ENCODE measurements at places on chromosomes 4 and X.

DNA sequence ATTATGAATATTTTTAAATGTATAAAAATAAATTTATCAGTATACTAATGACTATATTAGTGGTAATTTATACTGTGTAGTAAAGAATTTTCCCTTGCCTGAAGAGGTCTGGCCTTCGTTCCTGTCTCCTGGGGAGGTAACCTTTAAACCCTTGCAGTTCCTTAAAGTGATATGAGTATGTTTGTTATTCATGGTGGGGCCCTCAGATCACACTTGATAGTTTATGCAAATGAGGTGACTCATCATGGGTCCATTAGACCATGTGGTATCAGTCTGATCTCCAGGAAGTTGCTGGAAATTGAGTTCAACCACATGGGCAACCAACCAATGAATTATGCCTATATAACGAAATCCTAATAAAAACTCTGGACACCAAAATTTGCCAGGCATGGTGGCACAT is 904.1 kb downstream of the RPA4 start:
- no peak for DNase-seq

DNA sequence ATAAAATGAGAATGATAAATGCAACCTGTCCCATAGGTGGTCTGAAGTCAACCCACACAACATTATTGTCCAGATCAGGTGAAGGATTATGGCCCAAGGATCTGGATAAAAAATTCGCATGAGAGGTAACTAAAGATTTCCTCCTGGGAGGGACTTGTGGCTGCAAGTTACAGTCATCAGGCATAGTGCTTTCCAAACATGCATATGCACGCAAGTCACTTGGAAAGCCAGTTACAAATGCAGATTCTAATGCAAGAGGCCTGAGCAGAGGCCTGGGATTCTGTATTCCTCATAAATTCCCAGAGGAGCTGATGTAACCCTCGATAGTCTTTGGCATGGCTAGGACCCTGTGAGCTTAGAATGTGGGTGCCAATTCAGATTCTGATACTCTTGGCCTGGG is 21.1 kb downstream of the HS3ST1 start:
- DNase-seq = no peak

- DNase-seq = no peak
Observed at GRCh38 chrX:113212052-113212451, 371.4 kb upstream of the AMOT start.

DNA sequence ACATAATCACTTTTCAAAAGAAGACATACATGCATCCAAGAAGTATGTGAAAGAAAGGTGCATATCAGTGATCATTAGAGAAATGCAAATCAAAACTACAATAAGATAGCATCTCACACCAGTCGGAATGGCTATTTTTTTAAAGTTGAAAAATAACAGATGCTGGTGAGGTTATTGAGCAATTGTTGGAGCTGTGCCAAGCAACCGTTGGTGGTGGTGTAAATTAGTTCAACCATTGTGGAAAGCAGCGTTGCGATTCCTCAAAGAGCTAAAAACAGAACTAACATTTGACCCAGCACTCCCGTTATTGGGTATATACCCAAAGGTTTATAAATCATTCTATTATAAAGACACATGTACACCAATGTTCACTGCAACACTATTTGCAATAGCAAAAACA is 14.2 kb downstream of the COX7B2 start:
- DNase-seq = no peak

DNA sequence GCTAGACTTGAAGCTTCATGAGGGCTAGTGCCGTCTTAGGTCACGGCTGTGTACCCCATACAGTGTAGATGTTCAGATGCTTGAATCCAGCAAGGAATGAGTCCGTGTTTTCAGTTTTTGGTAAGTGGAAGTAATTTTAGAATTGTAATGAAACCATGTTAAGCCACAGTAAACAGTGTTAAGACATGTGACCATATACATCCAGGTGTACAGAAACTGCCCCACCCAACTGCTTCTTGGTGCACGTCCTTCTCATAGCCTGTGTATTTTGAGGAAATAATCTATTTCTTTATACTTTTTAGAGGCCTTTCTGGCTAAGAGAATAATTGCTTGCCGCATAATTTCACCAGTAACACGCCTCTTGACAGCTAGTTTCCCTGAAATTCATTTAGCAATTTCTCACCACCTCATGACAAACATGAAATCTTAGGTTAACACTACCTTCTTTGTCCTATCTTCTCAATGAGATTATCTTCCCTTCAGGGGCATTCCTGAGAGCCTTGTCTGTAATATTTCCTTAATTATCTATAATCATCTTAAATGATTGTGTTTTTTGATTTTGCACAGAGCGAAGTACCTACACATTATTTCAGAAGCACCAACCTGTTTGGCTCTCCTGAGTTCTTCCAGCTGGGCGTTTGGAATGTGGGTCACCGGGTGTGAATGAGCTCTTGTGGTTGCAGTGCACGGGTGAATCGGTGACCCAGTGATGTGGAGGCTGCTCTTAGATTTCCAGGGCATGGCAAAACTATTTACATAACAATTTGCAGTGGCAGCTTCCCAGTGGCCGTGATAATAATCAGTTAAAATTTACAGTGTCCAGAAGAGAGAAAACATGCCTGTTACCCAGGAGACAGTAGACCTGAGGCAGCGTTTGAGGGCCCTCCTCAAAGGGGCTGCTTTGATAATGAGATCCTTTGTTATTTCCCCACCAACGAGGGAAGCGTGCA is 50.2 kb upstream of the TADA2B start:
- DNase-seq = no peak

Measured in astrocyte of the cerebellum (primary cell).